Activated CD4-positive, alpha-beta T cell treated with anti-CD3 and anti-CD28 coated beads for 48 hours (primary cell): ENCODE measurements at places on chromosomes 5 and 9.

DNA sequence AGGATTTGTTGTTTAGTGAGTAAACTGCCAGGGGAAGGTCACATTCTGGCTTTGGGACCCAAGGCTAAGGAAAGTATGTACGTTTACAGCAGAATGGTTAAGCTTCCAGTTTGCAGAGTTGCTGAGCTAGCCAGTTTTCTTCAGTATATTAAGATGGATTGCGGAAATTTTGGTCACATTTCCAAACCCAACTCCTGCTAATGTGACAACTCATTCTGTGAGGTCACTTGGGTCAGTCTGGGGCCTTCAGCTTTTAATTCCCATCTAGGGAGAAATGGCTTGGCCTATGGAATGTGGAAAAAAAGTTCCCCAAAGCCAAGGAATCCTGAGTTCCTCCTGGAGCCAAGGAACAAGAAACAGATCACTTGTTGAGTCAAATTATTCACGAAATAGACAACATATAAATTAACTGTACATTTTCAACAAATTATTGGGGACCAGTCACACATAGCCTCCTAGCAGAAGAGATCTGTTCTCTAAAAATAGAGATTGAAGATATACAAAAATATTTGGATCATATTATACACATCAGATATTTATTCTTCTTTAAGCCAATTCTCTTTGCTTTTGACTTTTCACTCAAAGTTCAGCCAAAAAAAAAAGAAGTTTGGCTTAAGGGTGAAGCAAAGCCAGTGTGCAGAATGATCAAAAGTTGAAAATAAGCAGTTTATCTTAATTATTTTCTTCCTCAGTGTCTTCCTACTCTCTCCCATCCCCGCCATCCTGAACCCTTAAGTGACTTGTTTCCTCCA is 8.8 kb downstream of the KCNV2 start:
- no peak for DNase-seq

GRCh38 chr5:115170929-115171510 is 1.3 kb upstream of the TRIM36 start:
- DNase-seq = no peak

GRCh38 chr5:179533907-179534306 is 16.4 kb upstream of the RUFY1 start:
- DNase-seq = no peak

DNA sequence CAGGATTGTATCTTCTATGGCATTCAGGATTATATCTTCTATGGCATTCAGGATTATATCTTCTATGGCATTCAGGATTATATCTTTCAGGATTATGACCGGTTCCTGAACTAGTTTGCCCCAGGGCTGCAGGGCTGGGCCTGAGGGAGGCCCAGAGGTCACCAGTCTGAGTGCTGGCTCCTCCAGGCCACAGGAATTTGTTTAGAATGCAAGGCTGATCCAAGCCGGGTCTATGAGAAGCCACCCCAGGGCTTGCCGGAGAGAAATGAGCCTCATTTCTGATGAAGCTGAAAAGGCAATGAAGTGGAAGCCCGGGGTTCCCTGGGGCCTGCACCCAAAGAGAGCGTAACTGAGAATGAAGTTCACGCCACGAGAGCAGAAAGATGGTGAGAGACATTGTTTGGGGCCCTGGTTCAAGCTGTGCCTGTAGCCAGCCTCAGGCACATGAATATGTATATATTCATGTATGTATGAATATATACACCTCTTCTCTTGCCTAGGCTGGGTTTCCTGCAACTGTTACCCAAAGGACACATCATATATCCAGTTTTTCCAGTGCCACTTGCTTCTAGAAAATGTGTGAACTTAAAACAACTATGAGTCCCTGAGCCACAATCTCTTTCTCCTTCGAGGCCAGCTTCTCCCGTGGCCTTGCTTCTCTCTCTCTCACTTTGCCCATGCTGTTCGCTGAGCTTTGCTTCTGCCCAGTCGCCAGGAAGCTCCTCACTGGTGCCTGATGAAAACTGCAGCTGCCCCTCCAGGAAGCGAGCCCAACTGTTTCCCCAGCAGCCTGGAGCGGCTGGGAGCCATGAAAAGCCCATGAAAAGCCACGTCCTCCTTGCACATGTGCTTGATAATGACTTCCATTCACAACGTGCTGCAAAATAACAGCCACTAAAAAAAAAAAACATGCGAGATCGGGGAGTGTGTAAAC is 62.3 kb downstream of the GTF3C4 start:
- no peak for DNase-seq

- DNase-seq = no peak
These were observed 55.6 kb downstream of the CCDC192 start for GRCh38 chr5:127758766-127759283.

GRCh38 chr5:178323961-178324360 is 91.4 kb upstream of the PHYKPL start:
- DNase-seq = no peak

DNA sequence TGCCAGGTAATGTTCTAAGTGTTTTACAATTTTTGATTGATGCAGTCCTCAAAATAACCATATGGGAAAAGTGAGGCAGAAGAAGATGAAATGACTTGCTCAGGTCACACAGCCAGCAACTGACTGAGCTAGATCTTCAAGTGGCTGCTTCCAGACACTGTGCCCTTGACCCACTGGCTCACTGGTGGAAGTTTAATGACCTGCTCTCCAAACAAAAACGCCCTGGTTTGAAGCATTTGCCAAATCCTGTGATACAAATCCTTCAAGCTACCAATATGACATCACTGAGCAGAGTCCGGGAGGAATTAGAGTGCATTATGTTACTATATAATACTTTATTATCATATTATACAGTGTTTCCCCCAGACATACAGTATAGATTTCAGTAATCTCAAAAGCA is 459.4 kb downstream of the GADD45G start:
- no peak for DNase-seq

GRCh38 chr5:113268232-113268631 is 166.6 kb downstream of the TSSK1B start:
- DNase-seq = no peak

DNA sequence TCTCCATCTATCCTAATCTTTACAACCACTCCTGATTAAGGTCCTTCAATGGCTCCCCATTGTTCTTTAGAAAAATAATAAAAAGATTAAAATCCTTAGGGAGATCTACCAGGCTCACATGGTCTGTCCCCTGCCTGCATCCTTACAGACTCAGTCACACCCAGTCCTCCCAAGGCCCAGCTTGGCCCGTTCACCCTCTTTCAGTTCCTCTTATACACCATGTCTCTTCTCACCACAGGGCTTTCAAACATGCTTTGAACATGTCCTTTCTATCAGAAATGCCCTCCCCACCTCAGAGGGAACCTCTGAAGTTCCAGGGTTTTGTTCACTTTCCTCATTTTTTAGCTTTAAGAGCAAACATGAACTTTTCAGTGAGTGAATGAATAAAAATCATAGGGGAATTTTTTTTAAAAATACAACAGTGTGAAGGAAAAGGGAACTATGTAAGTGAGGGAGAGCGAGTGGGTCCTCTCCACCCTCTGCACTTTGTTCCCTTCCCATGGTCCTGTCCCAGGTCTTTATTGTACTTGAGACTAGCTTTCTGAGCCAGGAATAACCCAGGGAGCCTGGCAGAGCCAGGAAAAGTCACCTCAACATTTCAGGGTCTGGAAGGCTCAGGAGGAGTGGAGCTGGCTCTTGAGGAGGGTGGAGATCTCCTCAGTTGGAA is 55.3 kb downstream of the TRPC7 start:
- no peak for DNase-seq

- DNase-seq = no peak
These were observed 407.4 kb downstream of the BRINP1 start for GRCh38 chr9:118961857-118962256.
